Left renal pelvis (tissue), 4 donors: ENCODE measurements at places on chromosomes 6 and 20. TPM values are rescaled to one million over a fixed set of nuclear protein-coding genes. Genes with fewer than 3 reads are reported as not detected.
A peak's percentile ranks its signal among the peaks of the same experiment; 100 is the strongest.

Gene B3GALT4
- polyA plus RNA-seq = 2.5 TPM

Gene ASIP
- not detected for polyA plus RNA-seq

GRCh38 chr6:7238900-7239589 is 74.0 kb downstream of the SSR1 start:
- DNase-seq = peak; percentile 65

DNA sequence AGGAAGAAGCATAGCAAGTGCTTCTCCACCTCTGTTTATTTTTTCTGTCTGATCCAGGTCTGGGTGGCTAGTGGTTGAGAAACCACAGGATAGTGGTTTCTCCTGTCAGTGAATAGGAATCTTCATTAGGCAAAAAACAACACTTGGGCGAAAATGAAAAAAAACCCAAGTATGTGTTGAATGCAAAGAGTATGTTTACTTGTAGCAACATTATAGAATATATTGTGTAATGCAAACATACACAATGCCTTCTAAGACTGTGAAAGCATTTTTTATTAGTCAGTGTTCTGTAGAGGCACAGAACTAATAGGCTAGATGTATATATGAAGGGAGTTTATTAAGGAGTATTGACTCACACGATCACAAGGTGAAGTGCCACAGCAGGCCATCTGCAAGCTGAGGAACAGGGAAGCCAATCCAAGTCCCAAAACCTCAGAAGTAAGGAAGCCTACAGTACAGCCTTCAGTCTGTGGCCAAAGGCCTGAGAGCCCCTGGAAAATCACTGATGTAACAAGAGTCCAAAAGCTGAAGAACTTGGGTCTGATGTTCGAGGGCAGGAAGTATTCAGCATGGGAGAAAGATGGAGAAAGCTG is 111.1 kb downstream of the UST start:
- DNase-seq = no peak

- no peak for DNase-seq
Observed at GRCh38 chr6:56657354-56657753, 14.7 kb upstream of the DST start.

GRCh38 chr20:54267483-54268003 is 59.7 kb downstream of the PFDN4 start:
- no peak for DNase-seq

DNA sequence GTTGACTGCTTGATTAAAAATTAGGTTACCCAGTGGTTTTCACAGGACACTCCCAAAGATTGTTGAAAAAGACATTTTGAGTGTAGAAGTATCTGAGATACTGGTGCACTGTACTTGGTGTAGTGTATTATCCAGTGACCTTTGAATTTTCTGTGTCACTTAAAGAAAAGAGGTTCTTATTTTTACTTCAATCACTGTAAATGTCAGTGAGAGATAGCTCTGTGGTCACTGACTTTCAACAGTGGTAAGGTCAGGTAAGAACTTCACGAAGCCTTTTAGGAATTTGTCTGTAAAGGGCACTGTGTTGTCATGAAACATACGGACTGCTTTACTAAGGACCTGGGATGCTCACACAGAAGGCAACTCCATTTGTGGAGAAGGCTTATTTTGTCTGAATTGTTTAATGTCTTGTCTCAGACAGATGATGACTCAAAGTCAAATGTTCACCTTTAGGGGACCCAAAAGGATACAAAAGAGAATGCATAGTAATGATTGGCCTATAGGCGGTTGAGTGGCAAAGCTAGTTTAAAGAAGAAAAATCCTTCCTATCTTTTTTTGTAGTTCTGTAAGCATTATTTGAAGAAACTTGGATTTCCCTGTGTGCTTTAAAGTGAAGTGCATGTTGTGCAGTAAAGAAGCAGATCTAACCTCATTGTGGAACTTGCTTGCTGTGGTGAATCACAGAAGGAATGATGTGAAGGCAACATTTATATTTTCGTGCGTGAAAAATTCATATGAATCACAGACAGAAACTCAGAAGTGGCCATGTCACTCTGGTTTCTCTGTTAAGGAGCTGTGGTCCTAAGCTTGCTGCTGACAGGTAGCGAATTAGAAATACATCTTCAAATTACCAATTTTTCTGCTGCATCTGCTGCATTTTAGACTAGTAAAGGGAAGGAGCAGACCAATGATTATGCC is 47.3 kb downstream of the ZFAND3 start:
- DNase-seq = no peak

GRCh38 chr20:63235399-63235983 is at the start of gene BIRC7:
Gene BIRC7, plus strand, starts transcription at chr20:63235905. Its CDS starts 192 bp downstream, at chr20:63236097.
- no peak for DNase-seq

DNA sequence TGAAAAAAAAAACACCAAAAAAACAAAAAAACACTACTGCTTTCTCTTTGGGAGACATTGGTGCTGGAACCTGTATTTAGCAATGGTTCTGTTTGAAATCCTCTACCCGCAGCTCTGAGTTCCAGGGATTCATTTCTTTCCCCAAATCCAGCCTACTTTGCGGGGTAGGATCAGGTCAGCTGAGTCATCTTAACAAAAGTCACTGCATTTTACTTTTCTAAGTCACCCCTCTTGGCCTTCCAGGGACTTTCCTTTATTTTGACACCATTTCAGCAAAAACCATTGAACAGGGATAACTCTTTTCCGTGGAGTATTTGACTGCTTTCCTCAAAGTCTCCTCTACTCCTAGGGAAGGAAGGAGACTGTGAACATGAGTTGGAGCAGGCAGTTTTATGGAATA is 837.6 kb downstream of the MAFB start:
- no peak for DNase-seq

- DNase-seq = no peak
Observed at GRCh38 chr20:24328901-24329300, 140.5 kb upstream of the SYNDIG1 start.

- no peak for DNase-seq
Observed at GRCh38 chr6:13048113-13048512, 280.2 kb downstream of the TBC1D7 start.

- no peak for DNase-seq
Observed at GRCh38 chr6:154956771-154957522, 38.2 kb upstream of the TIAM2 start.

- DNase-seq = no peak
Observed at GRCh38 chr20:25195962-25196785, 662 bp downstream of the ENTPD6 start.

DNA sequence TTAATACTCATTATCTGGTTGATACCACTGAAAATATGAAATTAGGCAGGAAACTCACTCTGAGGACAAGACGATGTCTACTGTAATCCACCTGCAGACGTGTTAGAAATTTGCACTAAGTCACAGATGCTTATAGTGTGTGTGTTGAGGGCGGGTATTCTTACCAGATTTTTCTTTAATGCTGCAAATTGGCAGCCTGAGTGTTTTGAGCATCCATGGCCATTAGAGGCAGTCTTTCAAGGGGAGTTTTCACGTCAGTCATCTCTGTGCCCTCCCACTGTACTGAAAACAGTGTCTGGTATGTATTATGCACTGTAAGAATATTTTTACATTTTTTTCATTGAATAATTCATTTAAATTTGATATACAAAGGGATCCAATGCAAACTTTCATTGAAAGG is 266.5 kb upstream of the QKI start:
- DNase-seq = no peak

- no peak for DNase-seq
Observed at GRCh38 chr6:28968476-28968875, 36.6 kb downstream of the ZNF311 start.

DNA sequence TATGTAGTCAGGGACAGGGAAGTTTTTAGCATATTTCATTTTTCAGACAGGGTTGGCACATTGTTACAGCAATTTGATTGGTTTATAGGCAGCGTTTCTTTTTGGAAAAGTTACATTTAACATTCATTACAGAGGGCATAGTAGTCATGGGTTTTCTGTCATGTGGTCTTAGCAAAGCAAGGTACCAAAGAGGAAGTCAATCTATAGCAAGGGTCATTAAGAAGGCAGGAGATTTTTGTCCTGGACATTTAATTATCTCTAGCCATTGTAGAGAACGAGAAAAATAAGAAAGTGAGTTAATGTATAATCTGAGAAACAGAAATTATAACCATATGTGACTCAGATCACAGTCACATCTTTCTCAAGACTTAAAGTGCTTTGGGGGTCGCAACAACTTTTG is 47.4 kb downstream of the TPD52L1 start:
- DNase-seq = no peak
